ENCODE measurements at places on chromosomes 11 and 22.

GRCh38 chr22:30471616-30472318, at the start of gene SEC14L3:
TSS of gene SEC14L3 (minus strand) at chr22:30472017. CDS start at chr22:30471958, 59 bp downstream.
- H3K27me3 ChIP-seq: no peaks in the 10 kb centered on the region
- H3K4me3 ChIP-seq: no peak within 1 kb of the TSS
- H3K27ac ChIP-seq: no peak within 1 kb of the TSS
- no peaks in the 10 kb centered on the region for H3K36me3 ChIP-seq

GRCh38 chr11:39570526-39570925, 1888.9 kb downstream of the LRRC4C start:
- no peak overlapping the region for H3K27ac ChIP-seq
- no peak overlapping the region for H3K4me3 ChIP-seq
- no peaks in the 10 kb centered on the region for H3K4me1 ChIP-seq
- no peaks in the 10 kb centered on the region for H3K27me3 ChIP-seq
- DNase-seq: no peak

GRCh38 chr11:109644152-109644551, 222.2 kb downstream of the C11orf87 start:
- no peaks in the 10 kb centered on the region for H3K36me3 ChIP-seq
- no peak for DNase-seq
- H3K27me3 ChIP-seq: no peaks in the 10 kb centered on the region
- H3K27ac ChIP-seq: no peak overlapping the region
- H3K4me1 ChIP-seq: no peaks in the 10 kb centered on the region

- no peak overlapping the region for H3K4me3 ChIP-seq
- DNase-seq: no peak
- H3K27me3 ChIP-seq: no peaks in the 10 kb centered on the region
- no peak overlapping the region for H3K27ac ChIP-seq
- peaks cover 14% of the 10 kb centered on the region for H3K4me1 ChIP-seq
These were observed 4.8 kb downstream of the KIAA0930 start for GRCh38 chr22:45235851-45236342.

- no peak overlapping the region for H3K4me3 ChIP-seq
- no peaks in the 10 kb centered on the region for H3K36me3 ChIP-seq
- H3K4me1 ChIP-seq: peaks cover 6% of the 10 kb centered on the region
- no peak for DNase-seq
These were observed 5.7 kb downstream of the SLC16A8 start for GRCh38 chr22:38078046-38078840.

DNA sequence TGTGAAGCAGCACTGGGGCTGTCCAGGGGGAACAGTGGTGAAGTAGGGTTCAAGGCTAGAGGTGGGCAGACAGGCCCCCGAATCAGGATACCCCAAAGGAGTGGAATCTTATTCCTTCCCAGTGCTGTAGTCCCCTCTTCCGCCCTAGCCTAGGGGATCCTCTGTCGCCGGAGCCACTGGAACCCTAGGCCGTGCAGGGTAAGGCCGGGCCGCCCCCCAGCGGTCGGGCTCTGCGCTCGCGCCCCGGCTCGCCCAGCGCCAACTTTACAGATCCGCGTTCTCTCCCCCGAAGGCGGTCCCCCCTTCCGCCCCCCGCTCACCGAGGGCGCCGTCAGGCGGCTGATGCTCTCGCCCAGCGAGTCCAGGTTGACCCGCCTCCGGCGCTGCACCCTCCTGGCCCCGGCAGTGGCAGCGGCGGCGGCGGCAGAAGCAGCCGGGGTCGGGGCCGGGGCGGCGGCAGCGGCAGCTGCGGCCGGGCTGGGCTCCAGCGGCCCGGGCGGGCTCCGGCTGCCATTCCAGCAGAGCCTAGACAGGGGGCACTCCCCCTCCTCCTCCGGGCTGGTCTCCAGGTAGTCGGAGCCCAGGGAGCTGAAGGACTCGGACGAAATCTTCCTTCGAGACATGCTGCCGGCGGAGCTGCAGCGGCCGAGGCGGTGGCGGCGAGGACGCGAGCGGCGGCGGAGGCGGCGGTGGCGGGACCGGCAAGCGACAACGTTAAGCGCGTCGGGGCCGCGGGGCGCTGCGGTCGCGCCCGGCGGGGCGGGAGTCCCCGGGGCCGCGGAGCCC, 650 bp downstream of the GUCY1A2 start:
- H3K27ac ChIP-seq: peak overlapping the region; percentile 51
- peaks cover 39% of the 10 kb centered on the region for H3K27me3 ChIP-seq
- H3K4me3 ChIP-seq: peak overlapping the region; percentile 60
- H3K36me3 ChIP-seq: no peaks in the 10 kb centered on the region
- DNase-seq: peak; percentile 17
- peaks cover 10% of the 10 kb centered on the region for H3K4me1 ChIP-seq

DNA sequence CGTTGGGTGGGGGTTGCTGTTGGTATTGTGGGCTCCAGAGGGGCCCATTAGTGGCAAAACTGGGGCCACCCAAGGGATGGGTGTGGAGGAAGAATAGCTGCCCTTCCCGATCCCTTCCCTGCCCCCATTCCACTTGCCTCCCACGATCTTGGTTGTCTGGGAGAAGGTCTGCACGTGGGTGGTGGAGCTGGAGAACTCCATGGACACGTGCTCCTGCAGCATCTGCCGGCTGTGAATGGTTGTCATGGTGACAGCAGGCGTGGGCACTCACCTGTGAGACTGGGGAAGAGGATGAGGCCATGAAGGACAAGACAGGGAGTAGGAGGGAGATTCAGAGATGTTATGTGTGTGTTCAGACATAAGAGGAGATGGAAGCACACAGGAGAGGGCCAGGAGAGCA, 2.0 kb downstream of the IGSF22 start:
- no peak overlapping the region for H3K27ac ChIP-seq
- DNase-seq: no peak
- no peak overlapping the region for H3K4me3 ChIP-seq
- no peaks in the 10 kb centered on the region for H3K4me1 ChIP-seq
- H3K36me3 ChIP-seq: no peaks in the 10 kb centered on the region

DNA sequence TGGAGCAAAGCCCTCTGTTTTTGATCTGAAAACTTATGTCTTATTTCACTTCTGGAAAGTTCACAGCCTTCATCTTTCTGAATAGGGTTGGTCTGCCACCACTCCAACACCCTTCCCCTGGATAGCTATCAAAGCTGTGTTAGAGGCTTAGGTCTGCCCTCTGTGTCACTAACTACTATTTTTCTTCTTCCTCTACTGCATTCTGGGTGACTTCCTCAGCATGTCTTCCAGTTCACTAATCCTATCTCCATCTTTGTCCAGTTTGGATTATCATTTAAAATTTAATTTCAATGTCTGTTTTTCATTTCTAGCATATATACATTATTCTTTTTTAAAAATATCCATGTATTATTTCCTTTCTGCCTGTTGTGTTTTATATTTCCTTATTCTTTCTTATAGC, 84.6 kb downstream of the ZNRF3 start:
- no peak for DNase-seq
- no peaks in the 10 kb centered on the region for H3K4me1 ChIP-seq
- H3K36me3 ChIP-seq: no peaks in the 10 kb centered on the region

DNA sequence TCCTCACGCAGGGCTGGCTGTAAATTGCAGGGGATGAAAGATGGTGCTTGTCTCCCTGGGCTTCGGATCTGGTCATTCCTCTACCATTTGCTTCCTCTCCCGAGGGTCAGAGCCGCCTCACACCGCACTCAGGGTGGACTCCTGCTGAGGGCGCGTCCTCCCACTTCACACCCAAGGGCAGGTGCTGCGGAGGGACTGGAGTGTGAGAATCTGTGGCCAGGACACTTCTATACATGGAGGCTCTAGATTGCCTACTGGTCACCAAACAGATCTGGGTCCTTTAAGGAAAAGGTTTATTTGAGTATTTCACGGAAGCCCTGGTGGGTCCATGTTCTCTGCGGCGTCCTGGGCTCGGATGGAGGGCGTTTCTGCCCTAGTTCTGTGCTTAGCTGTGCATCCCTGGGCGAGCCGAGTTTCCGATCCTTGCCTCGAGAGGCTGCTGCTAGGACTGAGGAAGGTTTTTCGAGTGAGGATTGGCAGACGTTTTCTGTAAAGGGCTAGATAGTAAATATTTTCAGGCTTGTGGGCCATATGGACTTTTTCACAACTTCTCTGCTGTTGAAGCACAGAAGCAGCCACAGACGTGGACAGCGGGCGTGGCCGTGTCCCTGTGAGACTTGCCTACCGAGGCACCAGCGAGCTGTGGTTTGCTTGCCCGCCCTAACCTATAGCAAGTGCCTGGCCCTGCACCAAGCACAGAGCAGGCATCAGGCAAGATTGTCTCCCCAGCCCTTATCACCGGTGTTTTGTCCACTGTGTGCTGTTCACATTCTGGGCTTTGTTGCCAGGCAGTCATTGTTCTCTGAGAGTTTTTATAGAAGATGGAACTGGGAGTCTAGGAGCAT, 279.0 kb downstream of the TBC1D22A start:
- DNase-seq: no peak
- no peaks in the 10 kb centered on the region for H3K36me3 ChIP-seq
- H3K27me3 ChIP-seq: no peaks in the 10 kb centered on the region
- no peaks in the 10 kb centered on the region for H3K4me1 ChIP-seq
- no peak overlapping the region for H3K27ac ChIP-seq

DNA sequence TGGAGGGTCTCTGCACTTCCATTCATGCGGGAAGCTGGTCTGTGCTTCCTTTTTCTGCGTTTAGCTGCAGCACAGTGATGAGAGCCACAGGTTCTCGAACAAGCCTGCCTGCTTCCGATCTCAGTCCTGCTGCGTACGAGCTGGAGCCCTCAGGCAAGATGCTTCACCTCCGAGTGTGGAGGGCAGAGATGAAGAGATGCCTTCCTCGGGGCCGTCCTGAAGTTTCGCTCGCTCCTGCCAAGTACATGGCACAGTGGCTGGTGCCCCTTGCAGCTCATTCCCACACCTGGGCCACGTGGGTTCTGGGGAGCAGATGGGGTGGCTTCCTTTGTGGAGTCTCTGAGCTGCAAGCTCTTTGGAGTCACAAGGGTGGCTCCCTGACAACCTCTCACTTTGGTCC, 19.5 kb upstream of the TESMIN start:
- H3K36me3 ChIP-seq: peaks cover 13% of the 10 kb centered on the region
- no peak for DNase-seq
- H3K27ac ChIP-seq: no peak overlapping the region
- no peak overlapping the region for H3K4me3 ChIP-seq
- no peaks in the 10 kb centered on the region for H3K27me3 ChIP-seq

DNA sequence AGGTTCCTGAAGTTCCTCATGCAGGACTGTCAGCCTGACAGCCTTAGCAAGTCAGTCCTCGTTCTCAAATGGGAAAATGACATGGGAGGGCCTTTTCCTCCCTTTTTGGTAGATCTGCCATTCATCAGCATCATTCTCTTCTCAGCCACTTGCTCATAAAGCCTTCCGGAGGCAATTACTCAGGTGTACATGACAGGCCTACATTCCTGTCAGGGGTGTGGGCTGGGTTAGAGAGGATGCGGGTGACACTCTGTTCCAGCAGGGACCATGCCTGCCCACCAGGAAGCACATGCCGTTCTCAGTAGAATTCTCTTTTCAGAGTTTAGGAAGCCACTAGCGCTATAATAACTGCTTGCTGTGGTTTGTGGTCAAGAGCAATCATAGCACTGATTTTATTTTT, 24.2 kb upstream of the ANKK1 start:
- H3K4me3 ChIP-seq: no peak overlapping the region
- DNase-seq: no peak
- H3K36me3 ChIP-seq: peaks cover 97% of the 10 kb centered on the region
- no peak overlapping the region for H3K27ac ChIP-seq

DNA sequence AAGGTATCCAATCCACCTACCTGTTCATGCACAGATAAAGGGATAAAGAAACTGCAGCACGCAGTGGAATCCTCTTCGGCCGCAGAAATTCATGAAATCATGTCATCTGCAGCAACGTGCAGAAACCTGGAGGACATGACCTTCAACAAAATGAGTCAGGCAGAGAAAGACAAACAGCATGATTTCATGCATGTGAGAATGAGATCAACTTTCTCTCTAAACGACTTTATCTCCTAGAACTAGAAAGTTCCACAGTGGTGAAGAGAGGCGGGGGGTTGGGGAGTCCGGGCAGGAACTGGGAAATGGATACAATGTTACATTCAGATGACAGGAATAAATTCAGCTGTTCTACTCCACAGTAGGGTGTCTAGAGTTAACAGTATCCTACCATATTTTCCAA, 9.9 kb downstream of the RGL4 start:
- H3K27me3 ChIP-seq: no peaks in the 10 kb centered on the region
- H3K4me1 ChIP-seq: no peaks in the 10 kb centered on the region
- H3K36me3 ChIP-seq: peaks cover 91% of the 10 kb centered on the region

- no peaks in the 10 kb centered on the region for H3K36me3 ChIP-seq
- H3K27ac ChIP-seq: no peak overlapping the region
- H3K4me3 ChIP-seq: no peak overlapping the region
- no peak for DNase-seq
- H3K4me1 ChIP-seq: peaks cover 45% of the 10 kb centered on the region
These were observed 32.6 kb downstream of the RCOR2 start for GRCh38 chr11:63884196-63884932.

DNA sequence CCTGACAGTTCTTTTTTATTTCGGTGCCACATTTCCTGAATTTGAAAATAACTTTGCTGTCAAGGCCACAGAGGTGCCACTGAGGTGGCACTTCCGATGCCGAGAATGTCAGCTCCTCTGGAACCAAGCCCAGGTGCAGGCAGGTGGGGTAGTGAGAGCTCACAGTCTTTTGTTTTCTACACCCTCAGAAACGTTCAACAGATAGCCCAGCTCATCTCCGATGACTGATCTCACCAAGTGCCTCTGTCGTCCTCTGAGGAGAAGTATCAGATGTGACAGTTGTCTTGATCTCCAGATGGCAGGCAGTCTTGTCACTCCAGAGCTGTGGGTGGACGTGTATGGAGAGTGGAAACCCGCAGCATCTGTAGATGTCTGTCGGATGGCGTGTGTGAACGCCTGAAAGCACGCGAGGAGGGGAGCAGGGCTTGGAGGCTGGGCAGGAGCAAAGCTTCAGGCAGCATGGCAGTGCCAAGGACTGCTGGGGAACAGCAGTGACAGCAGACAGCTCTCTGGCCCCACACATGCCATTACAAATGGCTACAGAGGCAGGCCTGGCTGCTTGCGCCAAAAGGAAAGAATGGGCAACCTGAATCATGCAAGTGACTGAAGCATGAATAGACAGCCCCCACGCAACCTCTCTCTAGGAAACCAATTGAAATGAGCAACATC, 877.0 kb downstream of the OPCML start:
- H3K4me1 ChIP-seq: no peaks in the 10 kb centered on the region
- H3K4me3 ChIP-seq: no peak overlapping the region
- no peak overlapping the region for H3K27ac ChIP-seq
- no peaks in the 10 kb centered on the region for H3K36me3 ChIP-seq

DNA sequence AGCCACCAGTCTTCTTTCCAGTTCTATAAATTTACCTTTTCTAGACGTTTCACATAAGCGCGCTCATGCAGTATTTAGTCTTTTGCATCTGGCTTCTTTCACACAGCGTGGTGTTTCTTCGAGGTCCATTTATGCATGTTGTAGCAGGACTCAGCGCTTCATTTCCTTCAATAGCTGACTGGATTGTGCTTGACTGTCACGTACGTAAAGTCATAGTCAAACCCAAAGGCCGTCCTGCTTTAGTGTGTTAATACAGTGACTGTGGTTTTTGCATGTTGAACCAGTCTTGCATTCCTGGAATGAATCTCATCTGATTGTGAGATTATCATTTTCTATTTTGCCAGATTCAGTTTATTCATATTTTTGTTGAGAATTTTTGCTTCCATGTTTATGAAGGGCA, 18.5 kb downstream of the GLB1L3 start:
- no peaks in the 10 kb centered on the region for H3K36me3 ChIP-seq
- H3K27ac ChIP-seq: no peak overlapping the region
- no peak overlapping the region for H3K4me3 ChIP-seq
- H3K4me1 ChIP-seq: no peaks in the 10 kb centered on the region
- H3K27me3 ChIP-seq: no peaks in the 10 kb centered on the region

- no peaks in the 10 kb centered on the region for H3K36me3 ChIP-seq
- H3K27me3 ChIP-seq: no peaks in the 10 kb centered on the region
- no peak overlapping the region for H3K4me3 ChIP-seq
- no peaks in the 10 kb centered on the region for H3K4me1 ChIP-seq
- H3K27ac ChIP-seq: no peak overlapping the region
These were observed 719.6 kb downstream of the BRD1 start for GRCh38 chr22:49107961-49108530.

Data from tibial nerve (tissue), 4 donors.